Astrocyte (in vitro differentiated cells and primary cell): ENCODE measurements at places on chromosomes 11 and 22. TPM values are rescaled to one million over a fixed set of nuclear protein-coding genes. Genes with fewer than 3 reads are reported as not detected.
A peak's percentile ranks its signal among the peaks of the same experiment; 100 is the strongest.

DNA sequence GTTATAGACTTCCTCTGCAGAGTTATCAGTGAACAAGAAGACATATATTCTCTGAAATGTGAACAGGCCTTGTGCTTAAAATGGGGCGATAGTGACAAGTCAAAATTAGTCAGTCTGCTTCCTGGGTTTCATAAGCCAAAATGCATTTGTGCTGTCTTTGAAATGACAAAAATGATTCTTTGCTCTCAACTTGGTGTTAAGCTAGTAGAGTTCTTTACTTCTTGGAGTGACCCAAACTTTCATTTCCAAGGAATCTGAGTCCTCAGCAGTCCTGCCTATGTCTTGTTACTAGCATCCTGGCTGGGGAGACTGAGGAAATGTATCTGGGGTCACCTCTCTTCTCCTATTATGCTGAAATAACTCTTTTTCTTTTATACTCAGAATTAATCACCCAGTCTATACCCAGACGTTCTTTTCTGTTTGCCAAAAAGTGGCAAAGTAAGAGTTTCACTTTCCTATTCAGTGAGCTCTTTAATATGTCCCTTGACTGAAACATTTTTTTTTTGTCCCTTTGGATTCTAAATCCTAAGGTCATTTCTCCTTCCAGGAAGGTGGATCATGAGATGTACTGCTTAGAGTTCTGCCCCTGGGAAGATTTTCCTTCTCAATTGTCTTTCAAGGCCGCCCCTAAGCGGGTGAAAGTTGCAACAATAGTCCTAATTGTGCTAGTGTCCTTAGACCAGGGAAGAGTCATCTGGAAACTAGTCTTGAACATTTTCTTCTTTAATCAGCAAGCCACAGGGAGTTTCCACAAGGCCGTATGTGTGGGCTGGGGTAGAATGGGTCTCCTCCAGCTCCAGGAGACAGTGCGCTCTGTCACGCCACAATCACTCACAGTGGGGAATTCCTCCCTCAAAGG lies 53.0 kb upstream of the RDX start:
- peak; percentile 52 for DNase-seq

- no peak for DNase-seq
Observed at GRCh38 chr11:112210890-112211289, 15.3 kb upstream of the PTS start.

DNA sequence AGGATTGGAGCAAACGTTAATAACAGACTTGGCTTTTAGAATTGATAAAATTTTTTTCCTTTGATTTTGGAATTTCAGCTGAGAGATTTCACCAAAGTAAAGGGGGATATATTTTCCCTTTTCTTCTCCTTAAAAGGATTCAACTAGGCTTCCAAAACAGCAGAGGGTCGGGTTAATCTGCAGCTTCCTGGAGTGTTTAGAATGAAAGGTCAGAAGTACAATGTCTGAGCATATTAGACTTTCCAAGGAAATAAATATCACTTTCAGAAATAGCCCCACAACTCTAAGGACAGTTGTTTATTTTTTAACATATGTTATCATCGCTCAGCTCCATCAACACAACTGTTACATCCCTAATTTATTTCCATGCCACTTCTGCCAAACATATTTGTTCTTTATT lies 1532.9 kb upstream of the RAG2 start:
- no peak for DNase-seq

P4HA3 gene
- total RNA-seq, result 3.3 and 5.0 TPM in 2 replicates
